Stimulated activated CD8-positive, alpha-beta memory T cell treated with anti-CD3 and anti-CD28 coated beads, Interleukin-4, amount 100 ng/mL, for 4 hours (primary cell): ENCODE measurements at places on chromosomes 1 and 21.
A peak's percentile ranks its signal among the peaks of the same experiment; 100 is the strongest.

GRCh38 chr1:16048573-16049189 is 5.1 kb downstream of the CLCNKB start:
- peak; percentile 17 for DNase-seq

DNA sequence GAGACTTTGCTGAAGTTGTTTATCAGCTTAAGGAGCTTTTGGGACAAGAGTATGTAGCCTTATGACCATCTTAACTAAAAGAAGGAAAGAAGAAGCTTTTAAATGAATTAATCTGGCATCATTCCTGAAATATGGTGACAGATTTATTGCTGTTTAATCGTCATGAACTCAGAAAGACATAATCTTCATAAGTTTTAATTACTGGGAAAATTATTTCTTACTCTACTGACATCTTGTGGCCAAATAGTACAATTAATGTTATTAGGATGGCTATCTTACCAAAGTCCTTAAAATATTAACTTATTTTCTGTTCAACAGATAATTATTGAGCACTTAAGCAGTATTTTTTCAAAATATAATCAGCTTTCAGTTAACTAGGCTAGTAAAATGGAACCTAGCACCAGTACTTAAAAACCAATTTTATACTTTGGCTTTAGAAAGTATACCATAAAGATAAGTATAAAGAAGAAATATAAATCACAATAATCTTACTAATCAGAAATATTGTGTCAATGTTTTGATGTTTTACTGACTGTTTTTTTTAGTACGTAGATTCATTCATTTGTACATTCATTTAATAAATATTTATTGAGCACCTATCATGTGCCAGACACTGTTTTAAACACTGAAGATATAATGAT is 34.7 kb upstream of the GPR25 start:
- DNase-seq, result no peak

- no peak for DNase-seq
Measured at GRCh38 chr1:81254560-81254959, 546.2 kb upstream of the ADGRL2 start.

DNA sequence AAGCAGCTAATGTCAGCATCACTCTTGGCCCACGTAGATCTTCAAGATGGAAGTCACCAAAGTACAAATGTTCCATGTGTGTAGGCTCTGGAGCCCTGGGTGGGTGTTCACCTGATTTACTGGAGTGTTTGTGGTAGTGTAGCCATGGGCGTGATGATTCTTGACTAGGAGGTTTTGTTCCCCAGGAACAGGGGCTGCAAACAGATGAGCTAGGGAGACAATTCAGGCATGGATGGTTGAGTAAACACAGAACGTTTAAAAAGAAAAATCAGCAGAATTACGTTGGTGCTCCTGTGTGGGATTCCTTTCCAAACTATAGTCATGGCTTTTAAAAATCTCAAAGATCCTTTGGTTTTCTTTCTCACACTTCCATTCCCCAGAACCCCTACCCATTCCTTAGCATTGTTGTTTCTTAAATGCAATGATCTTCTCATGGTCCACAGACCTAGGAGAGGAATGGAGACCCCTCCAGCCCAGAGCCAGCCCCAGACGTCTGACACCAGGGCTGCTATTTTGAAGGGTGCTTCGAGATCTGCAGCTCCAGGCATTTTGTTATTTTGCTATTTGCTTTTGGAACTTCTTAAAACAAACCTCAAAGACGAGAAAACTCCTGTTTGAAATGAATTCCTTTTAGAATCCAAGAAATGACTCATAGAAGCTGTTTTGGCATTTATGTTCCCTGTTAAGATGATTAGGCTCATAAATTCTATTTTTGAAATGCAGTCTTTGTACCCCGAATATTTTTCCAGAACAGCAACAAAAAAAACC is 115.1 kb downstream of the ETS2 start:
- no peak for DNase-seq
